ENCODE measurements at places on chromosomes 3 and 15. TPM values are rescaled to one million over a fixed set of nuclear protein-coding genes. Genes with fewer than 3 reads are reported as not detected.

The KNL1 gene
- total RNA-seq = 34.1 TPM

The SST gene
- total RNA-seq = not detected

DNA sequence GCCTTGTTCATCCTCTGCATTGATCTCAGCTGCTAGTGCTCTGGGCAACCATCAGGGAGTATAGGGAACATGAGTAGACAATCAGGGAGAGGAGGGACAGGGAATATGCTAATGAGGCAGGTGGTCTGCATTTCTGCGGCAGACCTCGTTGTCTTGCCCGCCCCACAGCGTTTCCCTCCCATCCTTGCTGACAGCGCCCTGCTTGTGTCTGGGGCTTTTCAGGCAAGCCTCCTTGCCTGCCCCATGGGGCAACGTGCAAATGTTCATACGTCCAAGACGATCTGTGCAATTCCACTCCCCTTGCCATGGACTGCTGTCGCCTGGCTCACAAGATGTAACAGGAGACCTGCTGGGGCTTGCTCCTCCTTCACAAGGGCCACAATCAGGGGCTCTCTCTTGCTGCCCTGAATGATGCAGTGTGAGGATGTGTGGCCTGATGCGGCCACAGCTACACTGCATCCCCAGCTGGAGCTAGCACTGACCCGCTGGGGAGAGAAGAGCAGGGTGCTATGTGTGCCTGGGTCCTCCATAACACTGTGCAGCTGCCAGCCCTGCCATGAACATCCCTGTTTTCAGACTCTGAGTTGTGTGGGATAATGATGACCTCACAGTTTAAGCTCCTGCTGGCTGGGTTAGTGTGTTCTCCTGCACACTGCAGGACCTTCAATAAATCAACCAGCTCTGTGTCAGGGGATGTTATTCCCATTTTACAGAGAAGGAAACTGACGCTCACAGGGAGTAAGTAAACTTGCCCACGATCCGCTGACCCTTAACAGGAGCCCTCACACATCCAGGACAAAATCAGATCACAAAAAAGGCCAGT is 211.3 kb downstream of the KLF13 start:
- no peak overlapping the region for H3K27ac ChIP-seq
- no peak overlapping the region for H3K4me3 ChIP-seq
- H3K36me3 ChIP-seq = no peaks in the 10 kb centered on the region

- no peak overlapping the region for H3K4me3 ChIP-seq
- no peaks in the 10 kb centered on the region for H3K4me1 ChIP-seq
- H3K36me3 ChIP-seq = no peaks in the 10 kb centered on the region
These were observed 8.2 kb upstream of the PRKAR2A start for GRCh38 chr3:48855681-48856447.

DNA sequence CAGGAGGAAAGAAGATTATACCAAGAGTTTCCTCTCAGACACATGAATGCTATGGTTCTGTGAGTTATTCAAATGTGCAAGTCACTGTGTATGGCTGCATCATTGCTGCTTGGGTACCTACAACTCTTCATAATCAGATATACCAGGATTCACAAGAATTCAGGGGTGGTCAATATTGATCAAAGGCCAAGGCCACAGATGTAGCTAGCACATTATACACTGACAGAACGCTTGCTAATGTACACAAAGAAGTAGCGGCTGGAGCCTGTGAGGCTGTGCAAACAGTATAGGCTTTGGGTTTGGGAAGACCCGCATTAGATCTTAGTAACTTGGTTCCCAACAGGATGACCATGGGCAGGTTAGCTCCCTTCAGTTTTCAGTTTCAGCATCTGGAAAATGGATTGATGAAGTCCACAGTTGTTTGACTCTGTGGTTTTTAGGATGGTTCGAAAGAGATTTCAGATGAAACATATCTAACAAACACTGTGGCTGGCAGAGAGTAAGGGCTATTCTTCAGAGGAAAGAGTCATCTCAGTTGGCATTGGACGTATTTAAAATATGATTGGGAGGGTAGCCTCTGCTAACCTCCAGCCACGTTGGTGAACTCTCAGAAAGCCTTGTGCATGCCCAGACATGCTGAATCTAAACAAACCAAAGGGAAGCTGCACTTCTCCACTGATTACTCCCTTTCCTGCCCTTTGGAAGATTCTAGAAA is 748.7 kb upstream of the CFAP20DC start:
- H3K27ac ChIP-seq = no peak overlapping the region
- peaks cover 16% of the 10 kb centered on the region for H3K4me1 ChIP-seq
- H3K4me3 ChIP-seq = no peak overlapping the region
- no peak for DNase-seq
- peaks cover 2% of the 10 kb centered on the region for H3K36me3 ChIP-seq

DNA sequence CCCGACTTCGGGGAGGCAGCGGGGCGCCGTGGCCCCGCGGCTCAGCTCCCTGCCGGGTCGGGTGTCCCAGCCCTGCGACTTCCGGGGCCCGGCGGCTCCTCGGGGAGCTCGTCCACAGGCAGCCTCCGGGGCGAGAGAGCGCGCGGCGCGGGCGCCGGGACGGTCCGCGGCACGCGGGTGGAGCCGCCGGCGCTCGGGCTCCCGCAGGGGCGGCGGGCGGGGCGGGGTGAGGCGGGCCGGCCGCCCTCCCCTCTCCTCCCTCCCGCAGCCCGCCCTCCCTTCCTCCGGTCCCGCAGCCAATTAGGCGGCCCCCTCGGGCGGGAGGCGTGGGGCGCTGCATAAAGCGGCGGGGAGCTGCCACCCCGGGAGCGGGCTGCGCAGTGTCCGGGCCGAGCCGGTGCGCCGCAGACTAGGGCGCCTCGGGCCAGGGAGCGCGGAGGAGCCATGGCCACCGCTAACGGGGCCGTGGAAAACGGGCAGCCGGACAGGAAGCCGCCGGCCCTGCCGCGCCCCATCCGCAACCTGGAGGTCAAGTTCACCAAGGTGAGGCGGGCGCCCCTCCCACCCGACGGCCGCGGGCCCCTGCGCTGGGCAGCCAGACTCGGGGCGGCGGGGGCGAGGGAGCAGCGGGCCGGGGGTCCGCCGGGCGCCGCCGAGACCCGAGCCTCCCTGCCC is at the start of gene ALDH1A3:
TSS of gene ALDH1A3 (plus strand) at position 368 of the 675 bp plus-strand sequence. CDS start at position 445, 77 bp downstream.
- no peak within 1 kb of the TSS for H3K27ac ChIP-seq
- peaks cover 2% of the 10 kb centered on the region for H3K36me3 ChIP-seq
- H3K4me1 ChIP-seq = no peaks in the 10 kb centered on the region
- H3K4me3 ChIP-seq = peak within 1 kb of the TSS; percentile 71
- DNase-seq = peak; percentile 23

GRCh38 chr15:60844511-60845174 is 365.7 kb upstream of the ICE2 start:
- peak overlapping the region; percentile 38 for H3K4me3 ChIP-seq
- H3K36me3 ChIP-seq = no peaks in the 10 kb centered on the region
- peaks cover 38% of the 10 kb centered on the region for H3K27me3 ChIP-seq

Data from activated T-cell treated with anti-CD3 and anti-CD28 coated beads, Interleukin-2, amount 50 U/mL, for 72 hours (primary cell).